ENCODE measurements at places on chromosomes 16 and 17.

GRCh38 chr17:36127911-36128310 lies 24.3 kb downstream of the CCL4 start:
- DNase-seq = no peak

- no peak for DNase-seq
These were observed 842 bp downstream of the MRPL10 start for GRCh38 chr17:47830396-47831002.

DNA sequence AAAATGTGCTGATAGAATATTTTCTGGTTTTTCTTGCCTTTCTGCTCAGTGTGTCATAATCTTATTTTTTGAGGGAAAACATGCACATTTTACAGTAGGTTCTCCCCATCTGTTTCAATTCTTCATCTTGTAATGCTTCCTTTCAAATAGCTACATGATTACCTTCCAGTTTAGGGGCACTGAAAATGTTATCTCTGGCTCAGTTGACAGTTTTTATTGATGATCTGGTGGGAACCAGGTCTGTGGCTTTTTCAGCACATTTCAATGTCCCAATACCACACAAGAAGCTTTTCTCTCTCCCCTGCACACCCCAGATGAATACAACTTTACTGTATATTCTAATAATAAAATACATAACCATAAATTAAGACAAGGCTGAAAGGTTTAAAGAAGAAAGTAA lies 36.5 kb downstream of the FTO start:
- no peak for DNase-seq

- DNase-seq = no peak
These were observed 65.9 kb upstream of the HLF start for GRCh38 chr17:55198690-55199370.

GRCh38 chr16:89361751-89362539 lies 128.4 kb downstream of the ANKRD11 start:
- no peak for DNase-seq

DNA sequence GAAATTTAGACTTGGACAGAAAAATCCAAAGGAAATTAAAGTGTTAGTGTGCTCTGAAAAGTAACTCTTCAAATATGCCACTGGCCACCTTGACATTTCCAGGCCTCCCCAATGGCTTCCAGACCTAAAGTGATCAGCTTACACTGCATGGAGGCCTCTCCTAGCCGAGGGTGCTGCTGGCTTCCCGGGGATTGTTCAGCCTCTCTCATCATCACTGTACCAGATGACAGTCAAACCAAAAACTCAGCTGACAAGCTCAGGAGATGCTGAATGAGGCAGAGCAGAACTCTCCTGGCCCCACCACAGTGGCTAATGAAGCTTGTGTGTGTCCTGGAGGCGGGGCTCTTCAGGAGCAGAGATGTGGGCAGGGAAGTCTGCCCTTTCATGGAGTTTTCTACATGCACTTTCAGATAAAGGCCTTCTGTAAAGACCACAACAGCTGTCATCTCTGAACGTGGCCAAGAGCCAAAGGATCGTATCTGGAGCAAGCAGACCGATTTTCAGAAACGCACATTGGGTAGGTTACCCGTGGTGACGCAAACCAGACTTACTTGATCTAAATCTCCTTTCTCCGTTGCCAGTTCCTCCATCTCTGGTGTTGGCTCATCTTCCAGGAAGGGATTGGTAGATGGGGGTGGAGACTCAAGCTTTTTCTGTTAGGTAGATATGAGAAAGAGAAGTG lies 113.3 kb downstream of the VPS53 start:
- DNase-seq = no peak

GRCh38 chr16:69277413-69277812 lies 33.7 kb upstream of the VPS4A start:
- no peak for DNase-seq

- DNase-seq = no peak
These were observed 700.3 kb downstream of the CDH11 start for GRCh38 chr16:64421515-64421914.

GRCh38 chr16:48053418-48053745 lies 102.4 kb downstream of the ABCC12 start:
- no peak for DNase-seq

GRCh38 chr17:3029213-3029913 lies 34.0 kb downstream of the OR1D5 start:
- no peak for DNase-seq
